ENCODE measurements at places on chromosomes 3 and 15. TPM values are rescaled to one million over a fixed set of nuclear protein-coding genes. Genes with fewer than 3 reads are reported as not detected.

GRCh38 chr3:178714925-178715832 lies 178.9 kb downstream of the KCNMB2 start:
- no peak for ATAC-seq

GRCh38 chr15:56390739-56391267 lies 25.6 kb downstream of the TEX9 start:
- ATAC-seq, result no peak

DNA sequence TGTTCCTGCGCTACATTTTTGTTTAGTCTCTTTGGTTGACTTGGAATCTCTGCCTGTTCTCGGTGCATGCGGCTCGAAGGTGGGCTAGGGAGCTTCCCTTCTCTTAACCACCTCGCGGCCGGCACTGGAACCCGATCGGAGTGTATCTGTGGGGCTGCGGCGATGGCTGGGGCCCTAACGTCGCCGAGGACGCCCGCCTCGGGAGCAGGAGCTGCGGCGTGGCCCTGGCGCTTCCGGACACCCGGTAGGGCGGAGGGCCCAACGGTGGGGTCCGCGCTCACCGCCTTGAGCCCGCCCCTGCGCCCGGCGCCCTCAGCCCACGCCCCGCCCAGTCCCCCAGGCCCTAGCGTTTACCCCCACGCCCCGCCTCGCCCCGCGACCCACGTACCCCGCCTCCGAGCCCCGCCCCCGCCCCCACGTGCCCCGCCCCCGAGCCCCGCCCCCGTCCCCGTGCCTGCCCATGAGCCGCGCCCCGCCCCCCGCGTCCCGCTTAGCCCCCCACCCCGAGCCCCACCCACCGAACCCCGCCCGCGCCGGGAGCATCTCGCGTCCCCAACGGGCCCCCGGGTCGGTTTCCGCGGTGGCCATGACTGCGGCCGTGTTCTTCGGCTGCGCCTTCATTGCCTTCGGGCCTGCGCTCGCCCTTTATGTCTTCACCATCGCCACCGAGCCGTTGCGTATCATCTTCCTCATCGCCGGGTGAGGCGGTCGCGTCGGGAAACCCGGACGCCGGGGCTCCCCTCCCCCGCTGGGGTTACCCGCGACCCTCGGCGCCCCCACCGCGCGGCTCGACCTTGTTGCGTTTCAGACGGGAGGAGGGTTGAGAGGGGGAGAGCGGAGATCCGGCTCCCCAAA lies at the start of gene APH1B:
Gene APH1B (plus strand): TSS at position 568 of the 855 bp plus-strand sequence. CDS start 19 bp downstream, at position 587.
- peak; percentile 96 for ATAC-seq

The ABTB1 gene
- total RNA-seq, result 3.1 TPM

The AGBL1 gene
- 1.0 TPM for total RNA-seq

Data from motor neuron (in vitro differentiated cells).